Hindlimb muscle (tissue), 1 donor: ENCODE measurements at places on chromosomes 3 and 15. TPM values are rescaled to one million over a fixed set of nuclear protein-coding genes. Genes with fewer than 3 reads are reported as not detected.

DNA sequence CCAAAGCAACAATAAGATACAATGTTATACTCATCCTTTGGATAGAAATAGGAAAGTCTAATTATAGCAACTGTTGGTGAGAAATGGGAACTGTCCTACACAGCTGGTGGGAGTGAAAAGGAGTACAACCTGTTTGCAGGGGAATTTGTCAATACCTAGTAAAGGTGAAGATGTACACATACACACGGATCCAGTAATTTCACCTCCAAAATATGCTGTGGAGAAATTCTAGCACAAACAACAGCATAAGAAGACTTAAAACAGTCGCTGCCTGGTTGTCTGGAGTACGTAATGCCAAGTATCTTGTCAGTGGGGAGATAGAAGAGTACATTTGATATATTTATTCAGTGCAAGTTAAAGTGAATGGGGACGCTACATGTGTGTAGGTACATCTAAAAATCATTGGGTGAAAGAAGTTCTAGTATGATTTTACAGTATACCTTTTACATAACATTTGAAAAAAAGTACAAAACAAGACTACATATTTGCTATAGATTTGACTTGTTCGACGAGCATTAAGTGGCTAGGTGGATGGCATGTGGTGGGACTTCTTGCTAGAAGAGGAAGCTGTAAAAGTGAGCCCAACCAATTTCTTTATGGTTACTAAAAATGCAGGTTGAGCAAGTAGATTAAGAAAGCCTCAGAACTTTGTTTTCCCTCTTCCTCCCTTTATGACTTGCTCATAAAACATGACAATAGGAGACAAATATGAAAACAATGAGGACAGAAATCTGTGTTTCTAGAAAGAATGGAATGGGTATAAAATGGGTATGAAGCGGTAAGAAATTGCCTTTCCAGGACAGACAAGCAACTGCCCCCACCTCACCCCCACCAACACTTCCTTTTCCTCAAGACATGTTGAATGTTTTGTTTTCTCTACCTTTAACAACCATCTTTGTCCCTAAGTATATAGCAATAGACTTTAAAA, 50.2 kb upstream of the CCR4 start:
- DNase-seq = no peak

DNA sequence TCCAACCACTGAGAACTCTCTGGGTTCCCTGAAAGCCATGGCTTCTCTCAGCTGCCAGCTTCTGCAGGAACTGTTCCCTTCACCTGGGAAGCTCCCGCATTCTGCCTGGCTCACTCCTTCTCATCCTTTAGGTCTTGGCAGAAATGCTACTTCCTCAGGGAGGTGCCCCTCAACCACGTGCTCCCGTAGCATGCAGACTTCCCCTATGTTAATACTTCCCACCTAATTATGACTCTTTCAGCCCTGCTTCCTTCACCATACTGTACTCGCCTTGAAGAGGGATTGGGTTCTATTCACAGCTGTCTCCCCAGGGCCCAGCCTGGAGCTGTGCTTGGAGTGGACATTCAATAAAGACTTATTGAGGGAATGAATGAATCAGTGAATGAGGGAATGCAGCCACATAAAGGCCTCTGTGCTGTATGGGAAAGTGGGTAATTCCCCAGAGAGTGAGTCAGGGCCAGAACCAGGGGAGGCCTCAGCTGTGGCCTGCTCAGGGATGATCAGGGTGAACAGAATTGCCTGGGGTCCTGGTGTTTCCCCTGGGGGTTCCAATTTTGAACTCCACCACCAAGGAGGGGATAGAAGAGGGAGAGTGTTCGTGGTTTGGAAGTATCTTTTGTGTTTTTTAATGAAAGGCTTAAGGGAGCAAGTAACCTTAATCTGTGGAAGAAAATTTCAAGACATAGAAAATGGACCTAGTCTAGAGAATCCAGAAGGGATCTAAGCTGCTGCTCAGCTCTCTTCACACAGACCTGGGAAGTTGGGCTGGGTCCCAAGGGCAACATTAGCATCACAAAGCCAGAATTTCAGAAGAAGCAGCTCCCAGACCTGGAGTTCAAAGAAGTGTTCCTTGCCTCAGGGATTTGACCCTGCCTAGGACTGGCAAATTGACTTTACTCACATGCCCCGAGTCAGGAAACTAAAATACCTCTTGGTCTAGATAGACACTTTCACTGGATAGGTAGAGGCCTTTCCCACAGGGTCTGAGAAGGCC, 14.6 kb upstream of the FAM107A start:
- DNase-seq = no peak

- DNase-seq = no peak
These were observed 200.7 kb upstream of the NSMCE3 start for GRCh38 chr15:29470311-29470710.

DNA sequence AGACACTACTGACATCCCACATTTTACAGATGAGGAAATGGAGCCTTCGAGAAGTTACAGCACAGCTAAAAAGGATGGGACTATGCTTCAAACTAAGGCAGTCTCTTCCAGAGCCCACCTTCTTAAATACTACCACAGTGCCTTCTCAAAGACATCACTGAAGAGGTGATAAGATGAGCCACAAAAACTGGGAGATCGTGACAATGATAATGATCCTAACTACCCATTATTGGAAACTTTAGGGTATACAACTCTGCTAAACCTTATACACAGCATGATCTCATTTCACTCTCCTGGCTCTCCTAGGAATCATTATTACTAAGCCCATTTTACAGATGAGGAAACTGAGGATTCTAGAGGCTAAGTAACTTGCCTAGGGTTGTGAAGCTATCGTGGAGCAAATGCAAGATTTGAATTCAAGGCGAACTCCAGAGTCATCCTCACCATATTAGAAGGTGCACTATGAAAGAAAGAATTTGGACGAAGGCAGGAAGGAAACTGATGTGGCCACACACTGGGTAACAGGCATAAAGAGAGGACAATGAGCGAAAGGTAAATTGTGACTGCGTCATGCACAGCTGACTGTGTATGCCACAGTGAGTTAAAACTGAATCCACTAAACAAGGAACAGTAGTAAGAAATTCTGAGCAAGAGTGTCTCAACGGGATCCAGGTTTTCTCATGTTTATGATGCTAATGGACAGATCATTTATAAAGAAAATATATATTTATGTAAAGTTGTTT, 55.4 kb downstream of the SUCLG2 start:
- DNase-seq = no peak

DNA sequence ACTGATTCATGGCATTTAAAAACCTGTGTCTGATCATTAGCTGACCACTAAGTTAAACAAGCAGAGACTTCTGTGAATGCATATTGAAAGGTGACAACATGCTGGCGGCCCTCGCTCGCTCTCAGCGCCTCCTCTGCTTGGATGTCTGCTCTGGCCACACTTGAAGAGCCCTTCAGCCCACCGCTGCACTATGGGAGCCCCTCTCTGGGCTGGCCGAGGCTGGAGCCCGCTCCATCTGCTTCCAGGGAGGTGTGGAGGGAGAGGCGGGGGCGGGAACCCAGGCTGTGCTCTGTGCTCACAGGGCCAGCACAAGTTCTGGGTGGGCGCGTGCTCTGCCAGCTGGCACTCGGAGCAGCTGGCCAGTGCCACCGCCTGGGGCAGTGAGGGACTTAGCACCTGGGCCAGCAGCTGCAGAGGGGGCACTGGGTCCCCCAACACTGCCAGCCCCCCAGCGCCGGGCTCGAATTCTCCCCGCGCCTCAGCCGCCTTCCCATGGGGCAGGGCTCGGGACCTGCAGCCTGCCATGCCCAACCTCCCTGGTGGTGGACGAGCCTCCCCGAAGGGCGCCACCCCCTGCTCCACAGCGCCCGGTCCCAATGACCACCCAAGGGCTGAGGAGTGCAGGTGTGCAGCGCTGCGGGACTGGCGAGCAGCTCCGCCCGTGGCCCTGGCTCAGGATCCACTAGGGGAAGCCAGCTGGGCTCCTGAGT, 252.4 kb downstream of the ZIC4 start:
- DNase-seq = no peak

DNA sequence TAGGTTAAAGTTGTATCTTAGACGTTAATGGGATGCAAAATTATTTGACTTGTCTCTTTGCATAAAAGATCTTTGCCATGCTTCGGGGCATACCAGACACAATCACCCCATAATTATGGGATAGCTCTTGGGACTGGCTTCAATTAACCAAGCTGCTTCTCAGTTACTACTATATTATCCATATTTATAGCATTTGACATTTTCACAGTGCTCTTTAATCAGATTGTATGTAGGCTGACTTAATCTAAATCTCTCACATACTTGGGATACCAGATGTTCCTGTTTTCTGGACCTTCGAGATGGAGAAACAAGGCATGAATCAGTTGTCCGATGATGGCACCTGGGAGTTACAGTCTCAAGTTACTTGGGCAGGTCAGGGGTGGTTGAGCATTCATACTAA, 27.2 kb upstream of the ABHD17C start:
- DNase-seq = no peak

DNA sequence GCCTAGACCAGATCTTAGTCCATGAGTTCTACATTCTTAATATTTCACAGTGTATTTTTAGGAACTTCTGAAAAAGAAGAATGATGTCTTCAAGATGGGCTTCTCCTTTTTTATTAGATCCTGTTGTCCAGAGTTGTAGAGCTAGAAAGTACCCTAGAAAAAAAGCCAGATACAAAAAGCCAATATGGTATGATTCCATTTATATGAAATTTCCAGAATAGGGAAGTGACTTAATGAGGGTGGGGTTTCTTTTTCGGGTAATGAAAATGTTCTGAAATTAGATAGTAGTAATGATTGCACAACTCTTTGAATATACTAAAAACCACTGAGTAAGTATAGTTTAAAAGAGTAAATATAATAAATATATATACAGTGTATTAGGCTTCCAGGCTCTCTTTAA, 116.9 kb downstream of the NFKBIZ start:
- no peak for DNase-seq

- peak; percentile 48 for DNase-seq
These were observed 84.6 kb downstream of the CD47 start for GRCh38 chr3:108006077-108006771.

- DNase-seq = no peak
These were observed 363.5 kb upstream of the NECTIN3 start for GRCh38 chr3:110708156-110708555.

DNA sequence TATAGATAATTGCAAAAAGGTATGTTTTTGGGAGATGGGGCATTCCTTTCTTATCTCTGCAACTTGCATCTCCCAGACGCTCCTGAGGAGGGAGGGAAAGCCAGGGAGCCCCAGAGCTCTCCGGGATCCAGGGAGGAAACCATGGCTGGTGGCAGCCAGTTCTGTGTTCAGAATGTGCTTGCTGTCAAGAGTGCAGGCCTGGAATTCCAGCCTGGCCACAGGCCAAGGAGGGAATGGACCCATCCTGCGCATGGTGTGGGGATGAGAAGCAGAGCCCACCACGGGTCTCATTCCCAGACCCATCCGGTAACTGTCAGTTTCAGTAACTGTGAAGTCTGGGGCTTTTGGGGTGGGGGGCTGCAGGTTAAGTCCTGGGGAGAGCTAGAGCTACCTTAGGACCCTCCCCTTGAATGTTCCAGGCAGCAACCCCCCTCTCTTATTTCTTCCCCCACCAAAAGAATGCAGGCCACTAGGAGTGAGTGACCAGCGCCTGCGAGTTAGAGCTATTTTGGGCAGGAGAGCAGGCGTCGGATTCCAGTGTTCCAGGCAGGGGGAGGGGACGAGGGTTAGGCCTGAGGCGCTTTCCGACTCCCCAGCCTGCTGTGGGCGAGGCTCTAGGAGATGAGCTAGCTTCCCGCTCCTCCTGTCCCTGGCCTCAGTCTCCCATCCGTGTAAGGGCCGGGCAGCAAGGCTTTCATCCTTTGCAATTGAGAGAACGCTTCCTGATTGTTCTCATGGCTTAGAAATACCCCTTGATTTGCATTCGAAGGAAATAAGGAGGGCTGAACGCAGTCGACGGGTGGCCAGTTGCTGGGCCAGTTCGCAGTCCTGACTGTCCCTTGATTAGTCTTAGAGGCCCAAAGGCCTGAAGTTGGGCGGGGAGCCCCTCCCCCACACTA, 781 bp upstream of the DAG1 start:
- peak; percentile 88 for DNase-seq

DNA sequence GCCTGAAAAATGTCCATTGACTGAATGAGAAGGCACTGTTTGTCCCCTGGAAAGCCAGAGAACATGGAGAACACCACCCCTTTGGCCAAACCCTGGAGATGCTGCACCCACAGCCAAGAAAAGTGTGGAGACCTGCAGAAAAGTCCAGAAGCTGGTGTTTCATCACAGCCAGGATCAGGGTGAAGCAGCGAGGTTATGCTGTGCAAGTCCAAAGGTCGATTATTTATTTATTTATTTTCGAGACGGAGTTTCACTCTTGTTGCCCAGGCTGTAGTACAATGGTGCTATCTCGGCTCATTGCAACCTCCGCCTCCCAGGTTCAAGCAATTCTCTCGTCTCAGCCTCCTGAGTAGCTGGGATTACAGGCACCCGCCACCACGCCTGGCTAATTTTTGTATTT, 5.5 kb upstream of the CTSH start:
- no peak for DNase-seq

GRCh38 chr3:194871143-194871863, 185.6 kb downstream of the FAM43A start:
- DNase-seq = peak; percentile 49

DNA sequence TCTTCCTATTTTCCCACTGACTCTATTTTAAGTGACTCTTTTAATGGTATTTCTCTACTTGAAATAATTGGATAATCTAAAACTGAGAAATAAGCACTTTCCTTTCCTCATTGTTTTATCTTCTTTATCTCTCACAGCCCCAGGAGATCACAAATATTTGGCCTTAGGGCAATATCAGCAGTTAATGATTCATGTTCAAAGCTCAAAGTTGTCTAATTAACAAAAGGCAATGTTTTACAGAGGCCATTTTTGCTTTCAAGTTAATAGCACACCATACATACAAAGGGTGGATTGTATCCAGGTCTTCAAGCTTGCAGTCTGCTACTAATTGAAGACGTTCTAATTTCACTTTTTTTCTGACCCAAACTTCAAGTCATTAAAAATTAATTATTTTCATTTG, 120.1 kb downstream of the LRRN1 start:
- DNase-seq = no peak

DNA sequence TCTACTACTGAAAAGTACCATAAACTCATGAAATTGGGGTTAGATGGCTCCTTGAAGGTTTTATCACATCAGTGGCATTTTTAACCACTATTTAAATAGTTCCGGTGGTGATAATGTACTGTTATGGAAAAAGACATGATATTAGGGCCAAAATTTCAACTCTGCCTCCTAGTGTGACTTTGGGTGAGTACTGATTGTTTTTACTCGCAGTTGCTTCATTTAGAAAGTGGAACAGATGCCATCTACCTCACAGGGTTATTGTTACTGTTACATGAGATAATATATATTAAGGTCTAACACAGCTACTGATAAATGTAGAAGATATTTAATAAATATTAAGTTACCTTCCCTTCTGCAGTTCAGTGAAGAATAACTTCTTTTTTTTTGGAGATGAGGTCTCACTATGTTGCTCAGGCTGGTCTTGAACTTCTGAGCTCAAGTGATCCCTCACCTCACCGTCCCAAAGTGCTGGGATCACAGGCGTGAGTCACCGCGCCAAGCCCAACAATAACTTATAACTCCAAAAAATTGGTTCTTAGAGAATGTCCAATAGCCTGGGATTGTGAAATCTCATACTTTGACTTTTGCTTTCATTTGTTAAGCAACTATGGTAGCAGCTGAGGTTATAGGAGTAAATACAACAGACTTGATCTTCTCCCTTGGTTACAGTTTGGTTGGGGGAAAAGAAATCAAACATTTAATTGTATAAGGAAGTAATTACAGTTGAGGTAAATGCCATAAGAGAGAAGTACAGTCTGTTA, 48.3 kb downstream of the MEF2A start:
- DNase-seq = no peak

Gene GOLGA8B
- 41.4 TPM for polyA plus RNA-seq

Gene OR4F15
- not detected for polyA plus RNA-seq

Gene MYLK
- 23.9 TPM for polyA plus RNA-seq

Gene CACNA2D3
- polyA plus RNA-seq = 2.4 TPM

Gene FBXO40
- 2.6 TPM for polyA plus RNA-seq

Gene PRR20G
- polyA plus RNA-seq = not detected
